PC-9 (cell line): ENCODE measurements at places on chromosomes 1 and 21. TPM values are rescaled to one million over a fixed set of nuclear protein-coding genes. Genes with fewer than 3 reads are reported as not detected.

Gene BROX
- total RNA-seq, result 64.3 and 99.1 TPM in 2 replicates

Gene RAB7B
- not detected in 2 replicates for total RNA-seq

Gene MROH9
- not detected in 2 replicates for total RNA-seq

Gene GBP5
- total RNA-seq, result not detected in 2 replicates

Gene TMCC2
- total RNA-seq, result 0.79 and 0.80 TPM in 2 replicates

Gene TFAP2E
- total RNA-seq, result 0.72 and 1.3 TPM in 2 replicates

Gene KIF21B
- total RNA-seq, result 1.9 and 3.7 TPM in 2 replicates

DNA sequence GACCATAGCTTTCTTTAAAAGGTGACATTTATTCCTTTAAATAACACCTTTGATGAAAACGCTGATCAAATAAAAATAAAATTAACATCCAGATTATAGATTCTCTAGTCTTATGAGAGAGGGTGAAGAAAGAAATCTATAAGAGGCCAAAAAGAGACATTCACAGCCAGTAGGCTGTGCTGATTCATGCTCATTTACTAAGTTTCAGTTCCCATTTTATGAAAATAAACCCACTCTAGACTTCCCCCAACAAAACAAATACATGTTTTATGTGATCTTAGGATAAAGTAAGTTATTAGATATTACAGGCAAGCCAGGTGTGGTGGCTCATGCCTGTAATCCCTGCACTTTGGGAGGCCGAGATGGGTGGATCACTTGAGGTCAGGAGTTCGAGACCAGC is 21.1 kb downstream of the ESRRG start:
- H3K4me3 ChIP-seq, result no peak overlapping the region
- no peaks in the 10 kb centered on the region for H3K36me3 ChIP-seq
- no peaks in the 10 kb centered on the region for H3K27me3 ChIP-seq
- H3K4me1 ChIP-seq, result no peaks in the 10 kb centered on the region

- H3K36me3 ChIP-seq, result no peaks in the 10 kb centered on the region
- no peak overlapping the region for H3K4me3 ChIP-seq
- no peak overlapping the region for H3K27ac ChIP-seq
- H3K4me1 ChIP-seq, result no peaks in the 10 kb centered on the region
- DNase-seq, result no peak
Observed at GRCh38 chr1:231678011-231678432, 51.4 kb downstream of the DISC1 start.

DNA sequence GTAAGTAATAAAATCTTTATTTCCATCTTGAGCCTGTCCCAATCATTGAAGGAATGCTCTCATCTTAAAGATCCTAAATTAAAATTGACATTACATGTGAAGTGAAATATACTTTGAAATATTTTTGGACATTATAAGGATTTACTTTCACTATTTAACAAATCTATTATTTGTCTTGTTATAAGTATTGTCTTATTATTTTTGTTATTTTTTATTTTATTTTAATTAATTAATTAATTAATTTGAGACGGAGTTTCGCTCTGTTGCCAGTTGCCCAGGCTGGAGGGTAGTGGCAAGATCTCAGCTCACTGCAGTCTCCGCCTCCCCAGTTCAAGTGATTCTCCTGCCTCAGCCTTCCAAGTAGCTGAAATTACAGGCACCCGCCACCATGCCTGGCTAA is 343.2 kb downstream of the DPYD start:
- H3K36me3 ChIP-seq, result no peaks in the 10 kb centered on the region
- DNase-seq, result no peak
- H3K4me3 ChIP-seq, result no peak overlapping the region
- no peaks in the 10 kb centered on the region for H3K27me3 ChIP-seq

GRCh38 chr1:91243171-91243570 is 161.5 kb downstream of the HFM1 start:
- DNase-seq, result no peak
- no peaks in the 10 kb centered on the region for H3K36me3 ChIP-seq

DNA sequence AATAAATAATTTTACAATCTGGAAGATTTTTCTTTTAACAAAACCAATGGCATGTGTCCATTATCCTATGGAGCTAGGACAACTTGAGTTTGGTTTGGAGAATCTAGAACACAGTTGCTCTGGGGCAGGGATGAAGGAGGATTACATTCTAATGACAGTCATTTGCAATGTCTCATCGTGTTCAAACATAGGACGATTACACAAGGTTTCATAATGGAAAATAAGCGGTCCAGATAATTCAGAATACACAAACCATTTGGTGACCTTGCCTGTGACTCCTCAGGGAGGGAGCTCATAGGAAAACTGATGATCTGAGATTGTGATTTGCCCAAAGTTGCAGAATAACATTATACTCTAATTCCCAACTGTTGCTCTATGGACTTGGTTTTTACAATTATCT is 27.6 kb upstream of the RGL1 start:
- no peaks in the 10 kb centered on the region for H3K27me3 ChIP-seq
- DNase-seq, result no peak
- no peaks in the 10 kb centered on the region for H3K4me1 ChIP-seq

- no peaks in the 10 kb centered on the region for H3K27me3 ChIP-seq
Observed at GRCh38 chr1:173255214-173255813, 48.2 kb upstream of the TNFSF4 start.

GRCh38 chr1:47755101-47755990 is 241.8 kb downstream of the TRABD2B start:
- no peaks in the 10 kb centered on the region for H3K36me3 ChIP-seq
- no peaks in the 10 kb centered on the region for H3K27me3 ChIP-seq
- no peak overlapping the region for H3K27ac ChIP-seq
- H3K4me1 ChIP-seq, result no peaks in the 10 kb centered on the region
- DNase-seq, result peak; percentile 21

DNA sequence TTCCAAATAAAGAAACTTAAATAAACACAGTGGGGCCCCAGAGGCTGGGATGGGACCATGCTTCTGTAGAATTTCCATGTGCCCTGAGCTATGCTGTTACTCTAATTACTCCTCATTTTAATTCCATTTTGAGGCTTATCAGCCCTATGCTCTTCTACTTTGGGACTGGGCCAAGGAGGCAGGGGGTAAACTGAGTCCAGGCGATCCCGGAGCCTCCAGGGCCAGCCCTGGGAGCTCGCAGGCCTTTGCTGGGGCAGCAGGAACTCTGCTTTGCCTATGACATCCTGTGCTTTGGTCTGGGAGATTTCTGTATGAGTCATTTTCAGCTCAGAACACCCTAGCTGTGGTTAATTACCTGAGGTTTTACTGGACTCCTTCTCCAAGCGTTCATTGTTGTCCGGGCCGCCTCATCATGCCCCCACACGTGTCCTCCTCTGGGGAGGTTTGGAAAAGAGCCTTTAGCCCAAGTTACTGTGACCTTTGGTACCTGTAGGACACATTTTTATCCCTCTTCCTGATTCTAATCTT is 95.7 kb downstream of the RHOU start:
- H3K36me3 ChIP-seq, result no peaks in the 10 kb centered on the region
- H3K4me3 ChIP-seq, result no peak overlapping the region
- DNase-seq, result no peak
- no peak overlapping the region for H3K27ac ChIP-seq

DNA sequence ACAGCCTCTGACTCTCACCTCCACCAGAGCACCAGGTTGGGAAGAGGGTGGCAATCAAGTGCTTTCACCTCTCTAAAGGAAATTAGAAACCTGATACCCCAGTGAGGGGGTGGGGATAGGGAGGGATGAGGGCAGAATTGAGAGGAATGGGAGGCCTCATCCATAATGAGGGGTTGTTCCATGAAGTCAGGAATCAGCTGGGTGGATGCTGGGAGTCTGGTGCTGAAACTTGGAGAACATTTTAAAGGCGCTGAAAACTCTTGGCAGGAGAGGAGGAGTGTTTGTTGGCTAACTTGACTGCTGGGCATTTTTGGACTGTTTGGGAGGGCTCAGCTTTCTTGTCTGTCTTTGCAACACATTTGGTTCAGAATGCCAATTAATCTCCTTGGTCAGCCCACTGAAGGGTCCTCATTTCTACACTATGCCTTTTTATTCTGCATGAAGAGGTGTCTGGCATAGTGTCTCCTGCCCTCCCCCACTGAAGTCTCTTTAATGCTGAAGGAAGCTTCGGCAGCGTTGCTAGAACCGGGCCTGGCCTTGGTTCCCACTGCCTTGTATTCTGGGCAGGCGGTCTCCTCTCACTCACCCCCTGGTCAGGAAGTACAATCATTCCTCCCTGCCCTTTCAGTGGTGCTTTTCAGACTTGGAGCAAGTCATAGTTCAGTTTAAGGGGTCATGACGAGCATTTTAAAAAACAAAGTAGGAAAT is 2.2 kb downstream of the PHGDH start:
- DNase-seq, result no peak
- H3K27ac ChIP-seq, result peak overlapping the region; percentile 85; the same call in 1 of the 2 replicates
- H3K4me3 ChIP-seq, result peak overlapping the region; percentile 93
- no peaks in the 10 kb centered on the region for H3K27me3 ChIP-seq

DNA sequence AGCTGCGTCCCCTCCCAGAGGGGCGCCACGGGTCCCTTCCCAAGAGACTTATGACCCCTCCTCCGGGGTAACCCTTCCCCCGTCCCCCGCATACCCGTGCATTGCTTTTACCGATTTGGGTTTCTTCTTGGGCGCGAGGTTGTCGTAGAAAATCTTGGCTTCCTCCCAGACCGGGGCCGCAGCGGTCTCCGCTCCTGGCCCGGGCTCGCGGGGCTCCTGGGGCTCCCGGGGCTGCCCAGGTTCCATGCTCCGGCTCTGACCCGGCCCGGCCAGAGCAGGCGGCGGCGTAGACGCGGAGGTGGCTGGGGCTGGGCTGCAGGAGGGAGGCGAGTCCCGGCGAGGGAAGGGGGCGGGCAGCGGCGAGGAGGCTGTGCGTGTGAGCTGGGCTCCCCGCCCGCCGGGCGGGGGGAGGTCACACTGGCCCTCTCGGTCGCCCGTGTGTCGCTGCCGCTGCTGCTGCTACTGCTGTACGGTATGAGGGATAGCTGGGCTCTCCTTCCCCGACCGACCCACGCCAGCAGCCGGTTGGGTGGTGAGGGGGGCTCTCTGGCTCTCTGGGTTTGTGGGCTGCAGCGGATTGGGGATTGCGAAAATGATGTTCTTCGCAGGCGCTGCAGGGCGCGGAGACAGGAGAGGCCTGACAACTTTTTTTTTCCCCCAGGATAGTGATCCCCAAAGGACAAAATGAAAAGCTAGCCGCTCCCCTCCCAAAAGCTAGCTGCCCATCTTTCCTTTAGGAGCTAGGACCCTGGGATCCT is at the start of gene NT5C1A:
Gene NT5C1A (minus strand): TSS at position 315 of the 758 bp plus-strand sequence. CDS start 69 bp downstream, at position 246.
- peaks cover 7% of the 10 kb centered on the region for H3K4me1 ChIP-seq
- H3K27ac ChIP-seq, result no peak within 1 kb of the TSS
- DNase-seq, result no peak
- no peaks in the 10 kb centered on the region for H3K36me3 ChIP-seq

GRCh38 chr1:221117133-221117532 is 237.9 kb downstream of the HLX start:
- no peaks in the 10 kb centered on the region for H3K27me3 ChIP-seq
- no peaks in the 10 kb centered on the region for H3K36me3 ChIP-seq
- peak overlapping the region; percentile 2; the same call in 1 of the 2 replicates for H3K27ac ChIP-seq
- H3K4me1 ChIP-seq, result peaks cover 17% of the 10 kb centered on the region
- DNase-seq, result no peak

DNA sequence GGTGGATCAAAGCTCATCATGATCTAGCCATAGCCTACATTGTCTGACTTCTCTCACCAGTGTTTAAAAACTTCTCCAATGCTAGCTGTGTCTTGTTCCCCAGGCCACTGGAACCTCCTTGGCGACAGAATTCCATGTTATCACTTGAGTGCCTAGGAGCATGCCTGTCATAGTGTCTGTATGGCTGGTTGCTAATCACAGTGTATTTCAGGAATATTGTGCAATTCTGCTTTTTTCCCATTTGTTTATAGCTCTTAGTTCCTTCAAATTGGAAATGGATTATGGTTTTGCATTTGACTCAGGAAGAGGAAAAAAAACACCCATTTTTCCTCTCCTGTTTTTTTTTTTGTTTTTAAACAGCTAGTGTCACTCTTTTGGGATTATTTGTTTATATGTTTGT is 25.5 kb downstream of the ROR1 start:
- no peaks in the 10 kb centered on the region for H3K27me3 ChIP-seq
- no peak for DNase-seq
- no peaks in the 10 kb centered on the region for H3K4me1 ChIP-seq
- no peak overlapping the region for H3K27ac ChIP-seq

DNA sequence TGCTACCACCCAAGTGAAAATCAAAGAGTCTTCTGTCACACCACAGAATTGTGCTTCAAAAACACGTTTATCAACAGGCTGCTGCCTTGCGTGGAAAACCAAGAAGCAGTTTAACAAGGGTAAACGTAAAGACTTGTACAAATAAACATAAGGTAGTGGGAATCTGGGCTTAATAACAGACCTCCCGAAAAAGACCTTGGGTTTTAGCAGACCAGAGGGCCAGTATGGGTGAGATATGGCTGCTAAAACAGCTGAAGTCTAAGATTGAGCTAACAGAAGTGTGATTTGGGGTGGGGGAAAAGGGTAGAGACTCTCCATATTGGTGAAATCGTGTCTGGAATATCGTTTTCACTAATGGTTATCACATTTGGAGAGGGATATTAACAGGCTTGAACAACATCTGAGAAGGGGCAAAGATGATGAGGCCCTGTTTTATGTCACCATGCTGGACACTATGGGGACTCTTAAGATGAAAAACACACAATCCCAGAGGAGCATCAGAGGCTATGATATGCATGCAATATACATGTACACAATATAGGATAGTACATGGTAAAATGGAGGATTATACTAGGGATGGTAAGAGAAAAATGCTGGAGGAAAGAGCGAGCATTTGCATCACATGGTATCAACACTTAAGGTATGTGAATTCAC is 1.4 kb downstream of the MOV10 start:
- peaks cover 21% of the 10 kb centered on the region for H3K4me1 ChIP-seq
- H3K36me3 ChIP-seq, result peaks cover 10% of the 10 kb centered on the region; the same call in 1 of the 2 replicates
- peak overlapping the region; percentile 82 for H3K4me3 ChIP-seq
- DNase-seq, result no peak

GRCh38 chr1:219566951-219567947 is 45.7 kb downstream of the ZC3H11B start:
- H3K4me3 ChIP-seq, result no peak overlapping the region
- H3K4me1 ChIP-seq, result peaks cover 19% of the 10 kb centered on the region
- no peak for DNase-seq
- H3K27ac ChIP-seq, result no peak overlapping the region
- no peaks in the 10 kb centered on the region for H3K27me3 ChIP-seq

GRCh38 chr1:173295995-173296394 is 88.9 kb upstream of the TNFSF4 start:
- H3K27ac ChIP-seq, result no peak overlapping the region
- H3K4me1 ChIP-seq, result no peaks in the 10 kb centered on the region
- no peak overlapping the region for H3K4me3 ChIP-seq

DNA sequence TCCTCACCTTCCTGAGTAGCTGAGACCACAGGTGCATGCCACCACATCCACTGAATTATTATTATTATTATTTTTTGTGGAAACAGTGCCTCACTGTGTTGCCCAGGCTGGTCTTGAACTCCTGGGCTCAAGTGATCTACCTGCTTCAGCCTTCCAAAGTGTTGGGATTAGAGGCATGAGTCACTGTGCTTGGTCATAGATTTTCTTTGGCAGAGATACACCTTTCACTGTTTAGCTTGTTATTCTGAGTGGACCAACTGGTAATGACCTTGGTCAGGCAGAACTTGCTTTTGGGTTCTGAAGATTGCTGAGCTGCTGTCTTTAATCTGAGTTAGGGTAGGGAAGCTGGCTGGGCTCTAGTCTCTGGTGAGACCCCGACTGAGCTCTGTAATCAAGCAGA is 66.8 kb downstream of the DNAH14 start:
- H3K4me1 ChIP-seq, result no peaks in the 10 kb centered on the region
- no peak overlapping the region for H3K4me3 ChIP-seq
- peaks cover 9% of the 10 kb centered on the region; the same call in 1 of the 2 replicates for H3K36me3 ChIP-seq
- no peak overlapping the region for H3K27ac ChIP-seq
- no peak for DNase-seq

- no peaks in the 10 kb centered on the region for H3K36me3 ChIP-seq
- peaks cover 10% of the 10 kb centered on the region; the same call in 1 of the 2 replicates for H3K4me1 ChIP-seq
- H3K27ac ChIP-seq, result no peak overlapping the region
- DNase-seq, result no peak
- no peak overlapping the region for H3K4me3 ChIP-seq
- H3K27me3 ChIP-seq, result no peaks in the 10 kb centered on the region
Observed at GRCh38 chr21:38753557-38753971, 52.2 kb upstream of the ETS2 start.
